T-cell (primary cell): ENCODE measurements at places on chromosomes 5 and 9. TPM values are rescaled to one million over a fixed set of nuclear protein-coding genes. Genes with fewer than 3 reads are reported as not detected.

GRCh38 chr5:122727112-122727541, 47.8 kb upstream of the SNX2 start:
- H3K27me3 ChIP-seq: no peaks in the 10 kb centered on the region
- no peak for DNase-seq
- no peaks in the 10 kb centered on the region for H3K36me3 ChIP-seq
- no peak overlapping the region for H3K4me3 ChIP-seq
- H3K27ac ChIP-seq: no peak overlapping the region

- H3K4me1 ChIP-seq: peaks cover 15% of the 10 kb centered on the region
- DNase-seq: no peak
- peaks cover 26% of the 10 kb centered on the region for H3K27me3 ChIP-seq
- no peaks in the 10 kb centered on the region for H3K36me3 ChIP-seq
Observed at GRCh38 chr9:81683704-81684103, 5.6 kb downstream of the TLE1 start.

- H3K36me3 ChIP-seq: no peaks in the 10 kb centered on the region
- no peaks in the 10 kb centered on the region for H3K4me1 ChIP-seq
- peaks cover 4% of the 10 kb centered on the region for H3K27me3 ChIP-seq
- no peak for DNase-seq
Observed at GRCh38 chr9:98854266-98854665, 46.8 kb downstream of the GALNT12 start.

DNA sequence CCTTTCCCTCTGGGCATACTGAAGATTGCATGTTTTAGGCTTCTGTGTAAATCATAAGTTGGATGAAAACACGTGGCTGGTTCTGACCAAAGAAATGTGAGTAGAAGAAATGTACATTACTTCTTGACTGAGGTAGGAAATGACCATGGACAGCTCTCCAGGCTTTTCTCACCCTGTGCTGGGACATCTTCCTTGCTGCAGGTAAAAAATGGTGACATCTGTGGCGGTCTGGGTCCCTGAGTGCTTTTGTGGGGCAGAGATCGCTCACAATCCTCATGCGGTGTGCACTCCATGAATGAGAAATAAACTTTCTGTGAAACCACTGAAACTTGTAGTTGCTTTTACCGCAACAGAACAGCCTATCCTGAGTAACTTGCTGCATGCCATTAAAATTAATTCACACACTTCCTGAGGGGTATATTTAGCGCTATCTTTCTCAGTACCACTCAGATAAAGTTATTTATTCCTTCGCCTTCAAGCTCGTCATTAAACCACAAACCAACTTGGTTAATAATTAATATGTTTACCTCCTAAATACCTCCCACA, 730.4 kb downstream of the EFNA5 start:
- no peak overlapping the region for H3K27ac ChIP-seq
- DNase-seq: no peak
- no peaks in the 10 kb centered on the region for H3K4me1 ChIP-seq
- H3K36me3 ChIP-seq: no peaks in the 10 kb centered on the region

DNA sequence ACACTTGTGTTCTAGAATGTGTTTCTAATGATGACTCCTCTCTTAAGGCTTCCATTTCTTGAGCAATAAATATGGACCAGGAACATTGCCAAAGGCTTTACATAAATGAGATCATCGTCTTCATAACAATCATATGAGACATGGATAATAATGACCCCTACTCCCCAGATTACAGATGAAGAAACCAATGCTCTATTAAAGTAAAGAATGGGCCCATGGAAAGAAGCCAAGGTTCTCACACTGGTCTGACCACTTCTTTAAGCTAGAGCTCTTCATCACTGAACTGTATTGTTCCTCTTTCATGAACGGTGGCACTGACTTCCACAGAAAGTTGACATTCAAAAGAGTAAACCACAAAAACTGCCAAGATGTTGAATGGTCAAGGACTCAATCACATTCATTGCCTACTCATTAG, 65.3 kb downstream of the MARCHF3 start:
- no peaks in the 10 kb centered on the region for H3K36me3 ChIP-seq
- no peak overlapping the region for H3K4me3 ChIP-seq
- H3K27ac ChIP-seq: no peak overlapping the region

- H3K4me3 ChIP-seq: peak overlapping the region; percentile 51
- no peaks in the 10 kb centered on the region for H3K36me3 ChIP-seq
- DNase-seq: peak; percentile 21
- H3K27ac ChIP-seq: no peak overlapping the region
- H3K4me1 ChIP-seq: peaks cover 25% of the 10 kb centered on the region
Observed at GRCh38 chr9:137162505-137163364, 7.1 kb downstream of the LRRC26 start.

GRCh38 chr9:121476156-121476555, 23.5 kb downstream of the GGTA1 start:
- no peaks in the 10 kb centered on the region for H3K4me1 ChIP-seq
- no peak overlapping the region for H3K27ac ChIP-seq

- H3K4me1 ChIP-seq: no peaks in the 10 kb centered on the region
- no peaks in the 10 kb centered on the region for H3K36me3 ChIP-seq
- DNase-seq: no peak
- no peak overlapping the region for H3K27ac ChIP-seq
Observed at GRCh38 chr5:9781275-9781674, 151.1 kb upstream of the TAS2R1 start.

GRCh38 chr9:25678147-25678666, at the start of gene TUSC1:
Gene TUSC1, minus strand, starts transcription at chr9:25678444. Its CDS starts 132 bp downstream, at chr9:25678312.
- H3K4me3 ChIP-seq: no peak within 1 kb of the TSS
- no peaks in the 10 kb centered on the region for H3K36me3 ChIP-seq
- H3K27ac ChIP-seq: no peak within 1 kb of the TSS
- H3K4me1 ChIP-seq: no peaks in the 10 kb centered on the region
- H3K27me3 ChIP-seq: peaks cover 11% of the 10 kb centered on the region

GRCh38 chr5:128490761-128491160, 47.3 kb downstream of the FBN2 start:
- no peaks in the 10 kb centered on the region for H3K27me3 ChIP-seq
- H3K27ac ChIP-seq: no peak overlapping the region
- H3K4me3 ChIP-seq: no peak overlapping the region
- no peaks in the 10 kb centered on the region for H3K4me1 ChIP-seq
- no peak for DNase-seq

DNA sequence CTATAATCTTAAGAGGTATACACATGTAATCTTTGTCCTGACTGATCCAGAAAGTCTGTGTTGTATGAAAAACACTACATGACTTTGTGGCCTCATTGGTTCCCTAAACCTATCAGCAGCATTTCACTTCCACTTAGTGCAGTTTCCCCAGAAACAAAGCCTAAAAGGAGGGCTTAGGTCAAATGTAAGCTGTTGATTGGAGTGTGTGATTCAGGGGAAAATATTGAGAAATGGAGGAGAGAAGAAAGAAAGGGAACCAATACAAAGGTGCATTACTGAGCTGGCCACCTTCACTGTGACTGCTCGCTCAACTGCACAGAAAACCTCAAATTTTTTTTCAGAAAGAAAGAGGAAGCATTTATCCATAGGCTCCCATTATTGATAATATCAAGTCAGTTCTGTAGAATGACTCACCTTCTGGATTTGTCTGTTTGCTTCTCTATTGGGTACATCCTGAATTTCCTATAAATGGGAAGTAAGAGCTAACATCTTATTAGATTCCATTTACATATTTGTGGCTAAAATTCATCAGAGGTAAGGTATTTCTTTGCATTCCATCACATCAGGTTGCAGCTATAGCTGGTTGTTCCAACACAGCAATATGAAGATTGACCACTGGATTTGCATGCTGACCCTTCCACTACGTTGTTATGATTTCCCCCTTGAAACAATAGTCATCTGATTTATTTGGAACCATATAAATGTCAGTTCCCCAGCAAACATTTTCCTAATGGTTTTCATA, 10.3 kb upstream of the FST start:
- no peaks in the 10 kb centered on the region for H3K27me3 ChIP-seq
- H3K4me1 ChIP-seq: no peaks in the 10 kb centered on the region
- DNase-seq: no peak
- no peaks in the 10 kb centered on the region for H3K36me3 ChIP-seq

DNA sequence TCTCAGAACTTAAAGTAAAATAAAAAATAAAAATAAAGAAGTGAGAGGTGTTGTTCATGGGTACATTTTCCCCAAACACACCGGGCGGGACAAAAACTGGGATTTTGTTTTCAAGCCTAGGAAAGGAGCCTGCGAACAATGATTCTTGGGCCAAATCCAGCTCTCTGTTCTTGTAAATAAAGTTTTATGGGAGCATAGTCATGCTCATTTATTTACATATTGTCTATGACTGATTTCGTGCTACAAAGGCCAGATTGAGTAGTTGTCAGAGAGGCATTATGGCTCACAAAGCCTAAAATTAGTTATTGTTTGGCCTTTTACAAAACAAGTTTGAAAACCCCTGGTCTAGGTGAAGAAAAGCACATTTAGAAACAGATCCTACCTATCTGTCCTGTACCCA, 821.0 kb upstream of the GRAMD2B start:
- no peaks in the 10 kb centered on the region for H3K36me3 ChIP-seq
- DNase-seq: no peak
- no peaks in the 10 kb centered on the region for H3K27me3 ChIP-seq
- no peak overlapping the region for H3K27ac ChIP-seq

GRCh38 chr9:130497139-130497538, 52.4 kb downstream of the ASS1 start:
- H3K4me1 ChIP-seq: no peaks in the 10 kb centered on the region
- peaks cover 52% of the 10 kb centered on the region for H3K27me3 ChIP-seq
- no peaks in the 10 kb centered on the region for H3K36me3 ChIP-seq
- H3K27ac ChIP-seq: no peak overlapping the region

GRCh38 chr5:172107571-172107970, 80.5 kb downstream of the STK10 start:
- no peak overlapping the region for H3K4me3 ChIP-seq
- peaks cover 25% of the 10 kb centered on the region for H3K36me3 ChIP-seq
- DNase-seq: no peak
- peaks cover 20% of the 10 kb centered on the region for H3K4me1 ChIP-seq

CYFIP2 gene
- total RNA-seq: 362 TPM

ZNF883 gene
- total RNA-seq: 1.1 TPM

RELL2 gene
- total RNA-seq: 26.2 TPM
